ENCODE measurements at places on chromosomes 16 and 17. TPM values are rescaled to one million over a fixed set of nuclear protein-coding genes. Genes with fewer than 3 reads are reported as not detected.

- no peaks in the 10 kb centered on the region for H3K36me3 ChIP-seq
- H3K4me3 ChIP-seq, result no peak overlapping the region
- no peaks in the 10 kb centered on the region for H3K27me3 ChIP-seq
- peaks cover 14% of the 10 kb centered on the region for H3K4me1 ChIP-seq
- no peak overlapping the region for H3K27ac ChIP-seq
- DNase-seq, result no peak
Observed at GRCh38 chr16:78421181-78421708, 321.8 kb downstream of the WWOX start.

DNA sequence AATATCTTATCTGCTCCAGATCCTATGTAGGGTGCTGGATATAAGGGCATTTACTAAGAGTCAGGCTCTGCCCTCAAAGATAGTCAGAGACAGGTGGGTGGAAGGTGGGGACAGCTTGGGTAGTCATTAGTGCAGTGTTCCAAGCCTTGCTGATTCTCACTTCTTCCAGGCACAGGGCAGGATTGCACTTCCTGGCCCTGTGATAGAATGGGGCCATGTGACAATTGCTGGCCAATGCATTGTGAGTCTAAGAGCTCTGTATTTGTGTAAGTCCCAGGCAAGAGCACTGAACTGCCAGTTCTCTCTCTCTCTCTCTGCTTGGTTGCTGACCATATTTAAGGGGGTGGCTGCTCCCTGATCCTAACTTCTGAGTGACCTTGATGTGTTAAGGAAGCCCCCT, 112.1 kb downstream of the C16orf78 start:
- H3K27me3 ChIP-seq, result peaks cover 17% of the 10 kb centered on the region
- no peak overlapping the region for H3K4me3 ChIP-seq
- H3K4me1 ChIP-seq, result peaks cover 7% of the 10 kb centered on the region
- no peak overlapping the region for H3K27ac ChIP-seq

The TOX3 gene
- total RNA-seq, result 80.8 TPM

The CCNF gene
- total RNA-seq, result 26.5 TPM

DNA sequence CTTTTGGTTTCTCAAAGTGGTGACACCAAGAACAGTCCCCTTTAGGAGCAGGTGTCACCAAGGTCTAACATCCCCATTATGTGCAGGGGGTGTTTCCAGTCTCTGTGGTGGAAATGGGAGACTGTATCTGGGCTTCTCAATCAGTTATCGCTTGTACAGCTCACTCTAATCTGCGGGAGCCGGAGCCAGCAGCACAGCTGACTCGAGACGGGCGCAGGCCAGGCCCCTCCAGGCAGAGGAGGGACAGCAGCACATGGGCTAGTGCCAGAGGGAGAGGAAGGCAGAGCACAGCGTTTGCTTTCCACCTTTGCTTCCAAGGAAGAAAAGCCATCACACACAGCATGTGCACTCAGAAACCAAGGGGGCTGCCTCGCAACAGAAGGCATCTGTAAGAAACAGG, 91.2 kb upstream of the CREBBP start:
- no peak overlapping the region for H3K27ac ChIP-seq
- no peaks in the 10 kb centered on the region for H3K4me1 ChIP-seq
- DNase-seq, result no peak
- H3K36me3 ChIP-seq, result peaks cover 2% of the 10 kb centered on the region

DNA sequence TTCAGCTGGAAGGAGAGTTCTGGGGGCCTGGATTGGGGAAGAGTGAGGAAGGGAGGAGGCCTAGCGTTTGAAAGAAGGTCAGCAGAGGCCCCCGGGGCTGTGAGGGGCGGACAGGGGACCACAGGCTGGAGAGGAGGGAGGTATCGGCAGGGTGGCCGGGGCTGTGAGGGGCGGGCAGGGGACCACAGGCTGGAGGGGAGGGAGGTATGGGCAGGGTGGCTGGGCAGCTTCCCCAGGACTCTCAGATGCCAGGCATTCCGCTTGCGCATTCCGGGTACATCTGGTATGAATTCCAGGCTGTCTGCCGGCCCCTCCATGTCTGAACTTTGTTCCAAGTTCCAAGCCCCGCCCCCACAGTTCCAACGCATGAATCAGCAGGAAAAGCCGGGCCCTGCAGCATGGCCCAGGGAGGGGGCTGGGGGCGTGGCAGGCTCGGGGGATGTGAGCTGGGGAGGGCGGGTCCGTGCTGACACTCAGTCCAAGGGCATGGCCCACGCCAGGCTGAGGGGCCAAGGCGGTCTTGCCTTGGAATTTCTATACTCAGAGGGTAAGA, 4.3 kb upstream of the TLCD2 start:
- peaks cover 27% of the 10 kb centered on the region for H3K4me1 ChIP-seq
- H3K27ac ChIP-seq, result peak overlapping the region; percentile 96
- peak overlapping the region; percentile 93 for H3K4me3 ChIP-seq
- DNase-seq, result peak; percentile 86
- H3K27me3 ChIP-seq, result peaks cover 4% of the 10 kb centered on the region
- peaks cover 6% of the 10 kb centered on the region for H3K36me3 ChIP-seq
